Activated CD8-positive, alpha-beta memory T cell treated with anti-CD3 and anti-CD28 coated beads for 24 hours (primary cell): ENCODE measurements at places on chromosomes 2 and 18.

- DNase-seq = no peak
These were observed 232.3 kb downstream of the DYM start for GRCh38 chr18:49228187-49228586.

DNA sequence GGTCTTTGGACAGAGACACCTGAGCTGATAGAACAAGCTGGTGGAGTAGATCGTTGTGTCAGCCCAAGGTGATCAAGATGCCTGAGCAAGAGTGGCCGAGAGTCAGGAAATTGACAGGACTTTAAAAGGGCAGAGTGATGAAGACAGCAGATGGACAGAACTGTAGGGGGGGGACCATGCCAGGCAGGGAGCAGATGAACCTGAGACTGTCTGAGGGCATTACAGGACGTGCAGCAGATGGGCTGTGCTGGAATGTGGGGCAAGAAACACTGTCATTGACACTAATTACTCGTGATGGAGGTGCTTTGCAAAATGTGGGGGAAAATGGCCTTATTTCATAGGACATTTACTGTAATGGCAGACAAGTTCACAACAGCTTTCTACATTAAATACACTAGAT, 225.0 kb downstream of the THSD7B start:
- DNase-seq = no peak

DNA sequence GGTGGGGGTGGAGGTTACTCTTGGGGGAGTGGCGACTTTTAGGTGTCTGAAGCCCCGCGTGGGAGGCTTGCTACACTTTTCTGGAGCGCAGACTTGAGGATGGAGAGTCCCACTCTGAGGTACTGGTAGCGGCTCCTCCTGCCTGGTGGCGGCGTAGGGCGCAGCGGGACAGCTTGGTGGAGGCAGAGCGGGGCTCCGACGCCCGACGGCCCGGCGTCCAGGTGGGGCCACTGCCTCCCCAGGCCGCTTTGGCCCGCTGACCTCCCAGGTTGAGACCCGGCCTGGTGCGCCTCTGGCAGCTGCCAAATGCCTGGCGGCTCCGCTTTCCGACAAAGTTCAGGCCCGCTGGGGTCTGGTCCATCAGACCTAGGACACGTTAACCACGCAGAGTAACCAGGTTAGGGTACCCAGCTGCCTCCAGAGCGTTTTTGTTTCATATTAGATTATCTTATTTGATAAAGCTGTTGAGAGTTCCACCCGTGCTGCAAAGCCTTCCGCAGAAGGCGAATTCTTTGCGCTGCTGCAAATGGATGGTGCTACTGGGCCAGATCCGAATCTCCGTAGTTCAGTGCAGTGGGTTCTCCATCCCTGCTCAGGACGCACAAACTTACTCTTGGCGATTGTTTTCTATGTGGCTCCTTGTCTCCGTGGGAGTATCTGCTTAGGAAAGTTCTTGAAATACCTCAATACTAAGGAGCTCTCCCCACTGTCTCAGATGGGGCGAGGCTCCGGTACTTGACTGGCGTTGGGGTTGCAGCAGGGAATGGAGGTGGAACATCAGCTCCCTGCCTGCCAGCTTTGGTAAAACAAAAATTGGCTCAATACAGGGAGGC, 405.9 kb downstream of the XIRP2 start:
- peak; percentile 53 for DNase-seq

DNA sequence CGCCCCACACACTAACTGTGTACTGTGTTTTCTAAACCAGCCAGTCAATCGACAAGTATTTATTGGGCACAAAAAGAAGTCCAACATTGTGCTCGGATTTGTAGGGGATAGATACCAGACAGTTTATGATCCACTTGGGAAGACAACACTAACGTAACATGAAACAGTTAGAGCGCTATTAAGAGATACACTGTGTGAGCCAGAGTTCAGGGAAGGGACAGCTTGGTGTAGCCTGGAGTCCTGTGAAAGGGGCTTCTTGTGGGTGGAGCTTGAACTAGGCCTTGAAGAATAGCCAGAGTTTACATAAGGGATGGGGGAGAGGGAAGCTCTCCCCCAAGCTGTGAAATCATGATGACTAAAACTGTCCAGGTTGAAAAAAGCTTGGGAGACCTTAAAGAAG, 176.4 kb upstream of the TCF4 start:
- no peak for DNase-seq

DNA sequence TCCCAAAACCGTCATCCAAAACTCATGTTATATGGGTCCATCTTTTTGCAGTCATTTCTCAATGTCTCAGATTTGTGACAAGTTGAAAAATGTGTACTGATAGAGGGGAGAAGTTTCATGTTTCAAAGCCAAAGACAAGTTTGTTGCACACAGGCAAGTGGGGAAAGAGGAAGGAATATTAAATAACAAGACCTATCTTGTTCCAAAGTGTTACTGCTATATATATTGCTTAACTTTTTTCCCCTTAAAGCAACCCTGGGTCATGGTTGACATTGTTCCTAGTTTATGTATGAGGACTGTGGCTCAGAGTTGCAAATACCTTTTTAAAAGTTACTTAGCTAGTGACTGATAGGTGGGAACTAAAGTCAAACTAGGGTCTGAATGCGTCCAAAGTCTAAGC, 1.7 kb downstream of the ITGA4 start:
- DNase-seq = no peak

GRCh38 chr18:34483198-34483597, 226.9 kb upstream of the DTNA start:
- DNase-seq = no peak

DNA sequence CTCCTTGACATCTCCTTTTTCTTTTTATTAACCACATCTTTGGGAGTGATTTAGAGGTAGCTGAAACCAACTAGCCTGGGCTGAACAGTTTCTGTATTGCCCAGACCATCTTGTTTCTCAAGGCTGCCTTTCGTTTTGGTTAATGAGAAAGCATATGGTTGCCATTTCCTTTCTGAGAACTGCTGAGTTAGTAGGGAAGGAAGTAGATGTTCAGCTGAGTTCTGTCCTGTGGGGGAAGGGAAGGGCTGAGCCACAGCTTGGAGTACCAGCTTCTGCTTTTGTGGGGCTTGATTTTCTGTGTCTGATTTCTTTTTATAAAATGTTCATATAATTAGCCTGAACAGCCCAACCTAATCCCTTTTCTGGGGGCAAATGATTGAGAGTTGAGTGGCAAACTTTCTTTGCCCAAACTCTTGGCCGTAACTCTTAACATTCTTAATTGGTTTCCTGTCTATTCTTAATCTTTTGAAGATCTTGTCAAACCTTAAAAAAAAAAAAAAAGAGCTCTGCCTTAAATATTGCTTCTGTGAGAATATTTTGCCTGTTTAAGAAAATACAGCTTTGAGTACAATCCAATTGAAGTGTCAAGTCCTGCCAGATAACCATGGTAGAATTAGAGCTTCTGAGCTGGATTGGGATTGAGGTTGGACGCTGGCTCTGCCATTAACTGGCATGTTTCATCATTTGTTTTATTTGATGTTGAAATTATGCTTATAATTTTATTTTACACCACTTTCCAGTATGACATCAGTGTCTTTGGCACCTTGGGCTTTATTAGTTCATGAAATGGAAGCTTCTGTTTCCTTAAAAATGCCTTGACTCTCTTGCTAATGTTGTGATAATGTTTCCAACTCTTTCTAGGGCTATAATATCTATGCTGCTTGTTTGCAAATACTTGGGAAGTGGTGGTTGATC, 1.9 kb upstream of the NABP1 start:
- peak; percentile 66 for DNase-seq

- DNase-seq = no peak
These were observed 385.1 kb downstream of the RAD51AP2 start for GRCh38 chr2:17133052-17133671.

- DNase-seq = no peak
These were observed 492.9 kb upstream of the ZEB2 start for GRCh38 chr2:145012806-145013205.

GRCh38 chr2:27212626-27213471, 781 bp upstream of the SLC5A6 start:
- no peak for DNase-seq

DNA sequence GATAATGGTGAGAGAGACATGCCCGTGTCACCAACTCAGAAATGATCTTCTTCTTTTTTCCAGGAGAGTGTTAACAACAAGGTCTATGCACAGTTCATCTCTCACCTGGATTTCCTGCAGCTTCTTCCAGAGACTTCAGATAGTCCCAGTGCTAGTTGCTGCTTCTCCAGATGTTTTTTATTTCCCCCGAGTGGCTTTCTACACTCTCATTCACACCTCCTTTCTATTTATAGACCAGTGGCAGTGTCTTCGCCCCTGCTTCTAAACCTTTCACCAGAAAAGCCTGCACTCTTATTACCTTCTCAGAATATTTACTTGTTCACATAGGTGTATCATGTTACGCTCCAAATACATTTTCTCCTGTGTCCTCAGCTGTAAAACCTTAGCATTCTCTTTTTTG, 558.8 kb upstream of the CHAC2 start:
- no peak for DNase-seq

DNA sequence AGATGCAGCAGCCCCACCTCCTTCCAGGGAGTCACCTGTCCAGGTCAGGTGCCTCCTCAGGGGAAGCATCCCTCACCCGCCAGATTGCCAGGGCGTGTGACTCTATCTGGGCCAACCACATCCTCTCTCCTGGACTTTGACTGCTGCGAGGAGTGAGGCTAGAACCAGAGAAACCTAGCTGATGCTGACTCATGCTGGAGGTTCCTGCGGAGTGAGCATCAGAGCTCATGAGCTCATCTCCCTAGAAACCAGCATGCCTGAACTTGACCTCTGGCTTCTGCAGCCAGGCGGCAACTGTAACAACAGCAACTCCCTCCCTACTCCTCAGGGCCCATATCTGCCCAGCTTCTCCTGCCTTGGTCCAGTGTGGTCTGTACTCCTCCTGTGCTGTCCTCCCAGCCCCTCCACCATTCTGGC, 28.3 kb upstream of the NT5DC4 start:
- peak; percentile 70 for DNase-seq

DNA sequence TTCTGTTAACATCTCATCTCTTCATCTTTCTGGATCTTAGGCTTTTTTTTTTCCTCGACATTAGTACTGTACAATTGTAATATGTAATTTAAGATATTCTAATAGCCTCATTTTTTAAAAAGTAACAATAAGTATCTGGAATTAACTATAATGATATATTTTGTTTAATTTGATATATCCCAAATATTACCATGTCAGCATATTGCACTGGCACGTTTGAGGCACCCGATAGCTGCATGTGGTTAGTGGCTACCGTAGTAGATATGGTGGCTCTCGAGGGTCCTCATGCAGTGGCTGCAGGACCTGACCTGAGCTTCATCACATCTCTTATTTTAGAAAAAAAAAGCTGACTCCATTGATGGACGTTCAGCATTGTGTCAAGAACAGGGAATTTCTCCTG, 371.9 kb downstream of the DPP10 start:
- DNase-seq = no peak

- DNase-seq = no peak
These were observed 131.0 kb upstream of the CTDP1 start for GRCh38 chr18:79548621-79548985.

DNA sequence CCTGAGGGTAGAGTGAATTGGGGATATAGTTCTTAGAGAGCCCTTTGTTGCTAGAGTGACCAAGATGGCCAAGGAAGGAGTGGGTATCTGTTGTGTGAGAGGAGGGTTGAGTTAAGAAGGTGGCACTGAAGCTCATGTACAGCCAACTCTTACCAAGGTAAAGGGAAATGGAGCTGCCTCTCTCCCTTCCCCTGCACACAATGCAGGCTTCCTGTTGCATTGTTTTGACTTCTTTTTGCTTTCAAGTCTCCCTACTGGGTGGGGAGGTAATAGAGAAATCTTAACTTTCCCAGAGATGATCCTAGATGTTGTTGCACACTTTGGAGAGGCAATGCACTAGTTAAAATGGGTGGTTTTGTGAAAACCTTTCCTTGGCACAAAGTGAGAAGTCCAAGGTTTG, 23.8 kb downstream of the HOXD1 start:
- no peak for DNase-seq

DNA sequence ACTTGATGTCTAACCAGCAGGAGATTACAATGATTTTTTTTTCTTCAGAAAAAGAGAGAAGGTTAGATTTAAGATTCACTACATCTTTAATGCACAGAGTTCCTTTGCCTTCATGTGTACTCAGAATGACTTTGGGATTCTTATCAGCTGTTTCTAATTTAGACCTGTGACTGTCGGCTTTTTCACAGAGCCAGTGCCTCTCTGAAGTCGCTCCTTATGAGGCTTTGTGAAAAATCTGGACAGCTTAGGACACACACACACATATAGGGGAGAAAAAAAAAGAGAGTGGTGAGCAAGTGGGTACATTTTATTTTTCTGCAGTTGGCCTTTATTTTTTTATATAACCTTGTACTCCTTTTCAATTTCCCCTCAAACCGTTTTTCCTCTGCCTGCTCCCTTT, 893.1 kb upstream of the CELF4 start:
- DNase-seq = no peak
